Naive thymus-derived CD8-positive, alpha-beta T cell (primary cell): ENCODE measurements at places on chromosomes 7 and 10. TPM values are rescaled to one million over a fixed set of nuclear protein-coding genes. Genes with fewer than 3 reads are reported as not detected.
A peak's percentile ranks its signal among the peaks of the same experiment; 100 is the strongest.

- peaks cover 67% of the 10 kb centered on the region for H3K4me1 ChIP-seq
- no peak overlapping the region for H3K4me3 ChIP-seq
- peak overlapping the region; percentile 11 for H3K27ac ChIP-seq
- H3K27me3 ChIP-seq = no peaks in the 10 kb centered on the region
Measured at GRCh38 chr10:75220274-75220673, 9.7 kb downstream of the VDAC2 start.

DNA sequence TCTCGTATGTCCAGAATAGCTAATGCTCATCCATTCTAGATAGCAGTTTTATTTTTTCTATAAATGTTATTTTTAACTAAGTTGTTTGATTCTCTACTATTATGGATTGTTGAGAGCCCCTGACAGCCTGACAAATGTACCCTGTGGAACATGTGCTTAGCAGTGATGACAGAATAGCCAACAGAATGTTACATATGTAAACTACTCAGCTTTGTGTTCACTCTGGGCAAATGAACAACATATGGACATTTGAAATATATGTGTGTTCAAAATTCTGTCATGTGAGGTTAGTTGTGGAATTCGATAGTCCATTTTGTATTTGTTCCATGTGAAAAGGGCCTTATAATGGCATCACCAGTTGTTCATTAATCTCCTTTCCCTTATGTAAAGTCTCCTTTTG is 199.7 kb downstream of the EXOC4 start:
- H3K27me3 ChIP-seq = no peaks in the 10 kb centered on the region
- peaks cover 14% of the 10 kb centered on the region for H3K36me3 ChIP-seq
- peaks cover 6% of the 10 kb centered on the region for H3K4me1 ChIP-seq
- no peak overlapping the region for H3K27ac ChIP-seq
- DNase-seq = no peak
- H3K4me3 ChIP-seq = no peak overlapping the region

- peaks cover 3% of the 10 kb centered on the region for H3K4me1 ChIP-seq
- no peak overlapping the region for H3K4me3 ChIP-seq
- H3K36me3 ChIP-seq = no peaks in the 10 kb centered on the region
- no peaks in the 10 kb centered on the region for H3K27me3 ChIP-seq
Measured at GRCh38 chr10:131249955-131250344, 61.6 kb downstream of the TCERG1L start.

DNA sequence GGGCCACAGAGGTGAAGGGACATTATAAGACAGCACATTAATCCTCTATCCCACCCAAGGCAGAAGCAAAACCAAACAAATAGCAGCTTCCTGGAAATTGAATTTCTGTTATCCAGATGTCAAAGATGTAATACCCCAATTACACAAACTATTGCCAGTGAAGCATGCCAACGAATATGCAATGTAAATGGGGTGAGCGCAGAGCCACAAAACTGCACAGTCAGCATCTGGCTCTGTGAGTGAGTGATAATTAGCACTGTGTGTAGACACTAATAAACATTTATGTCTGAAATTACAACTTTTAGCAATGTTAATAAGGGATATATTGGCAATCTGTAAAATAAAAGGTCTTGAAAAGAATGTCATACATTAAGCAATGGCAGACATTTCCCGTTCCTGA is 3.2 kb downstream of the BEND7 start:
- peaks cover 6% of the 10 kb centered on the region for H3K4me1 ChIP-seq
- H3K36me3 ChIP-seq = no peaks in the 10 kb centered on the region
- peaks cover 58% of the 10 kb centered on the region for H3K27me3 ChIP-seq

- H3K36me3 ChIP-seq = no peaks in the 10 kb centered on the region
- H3K27ac ChIP-seq = no peak overlapping the region
- H3K4me3 ChIP-seq = no peak overlapping the region
- DNase-seq = no peak
- H3K4me1 ChIP-seq = peaks cover 46% of the 10 kb centered on the region
- peaks cover 2% of the 10 kb centered on the region for H3K27me3 ChIP-seq
Measured at GRCh38 chr7:20219062-20219445, 1.9 kb upstream of the MACC1 start.

DNA sequence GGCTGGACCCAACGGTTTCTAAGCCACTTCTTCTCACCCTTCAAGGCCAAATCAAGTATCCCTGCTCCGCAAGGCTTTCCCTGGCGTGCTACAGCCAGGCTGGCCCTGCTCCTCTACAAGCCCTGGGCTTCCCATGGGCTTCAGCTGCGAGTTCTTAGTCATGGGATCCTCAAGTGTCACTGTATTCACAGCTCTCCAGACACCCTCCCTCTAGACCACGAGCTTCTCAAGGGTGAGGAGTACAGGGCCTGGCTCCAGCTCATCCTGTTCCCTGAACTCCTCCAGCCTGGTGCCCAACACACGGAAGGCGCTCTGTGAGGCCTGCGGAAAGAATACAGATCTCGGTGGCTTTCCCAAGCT is 38.8 kb downstream of the FAM53B start:
- no peak overlapping the region for H3K4me3 ChIP-seq
- no peak for DNase-seq
- H3K4me1 ChIP-seq = peaks cover 92% of the 10 kb centered on the region
- no peaks in the 10 kb centered on the region for H3K36me3 ChIP-seq
- no peaks in the 10 kb centered on the region for H3K27me3 ChIP-seq

DNA sequence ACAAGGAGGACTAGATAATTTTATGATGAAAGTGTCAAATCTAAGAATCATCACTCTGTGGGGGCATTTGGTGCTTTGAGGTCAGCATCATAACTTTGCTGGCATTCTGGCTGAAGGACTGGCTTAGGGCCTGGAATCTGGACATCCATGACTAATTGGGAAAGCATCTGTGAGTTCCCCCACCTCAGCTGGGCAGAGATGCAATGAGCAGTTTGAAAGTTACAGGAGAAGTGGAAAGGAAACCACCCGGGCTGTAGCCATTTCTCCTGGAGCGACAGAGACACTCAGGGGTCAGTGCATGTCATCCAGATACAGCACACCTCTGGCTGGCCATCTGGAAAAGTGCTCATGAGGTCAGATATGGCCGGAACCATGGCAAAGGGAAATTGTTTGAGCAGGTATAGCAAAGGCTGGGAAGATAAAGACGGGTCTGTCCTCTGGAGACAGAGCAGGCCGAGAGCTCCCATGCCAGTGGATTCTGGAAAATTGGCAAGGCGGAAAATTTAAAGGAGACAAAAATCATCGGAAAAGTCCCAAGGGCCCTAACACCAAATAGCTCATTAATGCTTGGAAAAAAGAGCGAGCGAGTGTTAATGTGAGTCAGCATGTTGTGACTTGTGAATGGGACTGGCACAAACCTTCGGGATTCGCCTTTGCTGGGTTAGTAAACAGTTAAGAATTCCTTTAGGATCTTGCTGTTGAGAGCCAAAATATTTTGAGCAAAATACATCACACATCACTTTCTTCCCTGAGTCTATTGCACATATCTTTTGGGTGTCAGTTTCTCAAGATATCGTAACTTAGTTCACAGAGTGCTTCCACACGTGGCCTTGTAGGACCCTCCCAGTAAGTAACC is 188.4 kb upstream of the AGK start:
- no peaks in the 10 kb centered on the region for H3K4me1 ChIP-seq
- DNase-seq = no peak
- no peak overlapping the region for H3K27ac ChIP-seq

DNA sequence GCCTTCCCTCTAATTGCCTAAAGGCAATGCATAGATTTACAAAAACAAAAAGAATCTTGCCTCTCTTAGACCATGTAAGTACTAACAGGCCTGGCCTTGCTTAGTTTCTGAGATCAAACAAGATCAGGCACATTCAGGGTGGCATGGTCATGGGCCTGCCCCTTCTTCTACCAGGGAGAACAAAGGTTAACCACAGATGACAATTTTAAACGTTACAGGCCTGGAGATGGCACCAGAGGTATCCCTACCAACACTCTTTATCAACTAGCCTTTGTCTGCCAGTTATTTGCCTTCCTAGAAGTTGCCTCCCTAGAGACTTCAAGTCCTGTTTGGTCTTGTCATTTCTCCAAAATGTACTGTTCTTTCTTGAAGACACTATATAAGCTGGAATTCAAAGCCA is 252.6 kb downstream of the DOCK4 start:
- H3K4me1 ChIP-seq = no peaks in the 10 kb centered on the region
- H3K36me3 ChIP-seq = no peaks in the 10 kb centered on the region
- H3K27me3 ChIP-seq = no peaks in the 10 kb centered on the region
- H3K27ac ChIP-seq = no peak overlapping the region
- DNase-seq = no peak

DNA sequence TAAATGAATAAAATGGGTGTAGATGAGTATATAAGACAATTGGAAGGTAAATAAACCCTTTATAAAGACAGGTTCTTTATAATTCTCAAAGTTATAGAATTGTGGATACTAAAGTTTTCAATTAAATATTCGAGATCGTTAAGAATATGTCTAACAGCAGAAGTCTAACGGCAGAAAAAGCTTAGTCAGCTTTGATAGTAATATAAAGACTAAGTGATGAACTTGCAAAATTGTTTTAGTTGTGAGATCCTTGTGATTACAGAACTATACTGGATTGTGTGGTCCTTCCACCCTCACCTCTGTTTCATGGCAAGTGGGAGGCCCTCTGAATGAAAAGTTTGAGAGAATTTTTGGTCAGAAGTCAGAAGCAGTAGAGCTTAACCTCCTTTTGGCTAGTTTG is 2.3 kb downstream of the THNSL1 start:
- peak overlapping the region; percentile 59 for H3K27ac ChIP-seq
- no peaks in the 10 kb centered on the region for H3K27me3 ChIP-seq
- H3K36me3 ChIP-seq = peaks cover 13% of the 10 kb centered on the region

DNA sequence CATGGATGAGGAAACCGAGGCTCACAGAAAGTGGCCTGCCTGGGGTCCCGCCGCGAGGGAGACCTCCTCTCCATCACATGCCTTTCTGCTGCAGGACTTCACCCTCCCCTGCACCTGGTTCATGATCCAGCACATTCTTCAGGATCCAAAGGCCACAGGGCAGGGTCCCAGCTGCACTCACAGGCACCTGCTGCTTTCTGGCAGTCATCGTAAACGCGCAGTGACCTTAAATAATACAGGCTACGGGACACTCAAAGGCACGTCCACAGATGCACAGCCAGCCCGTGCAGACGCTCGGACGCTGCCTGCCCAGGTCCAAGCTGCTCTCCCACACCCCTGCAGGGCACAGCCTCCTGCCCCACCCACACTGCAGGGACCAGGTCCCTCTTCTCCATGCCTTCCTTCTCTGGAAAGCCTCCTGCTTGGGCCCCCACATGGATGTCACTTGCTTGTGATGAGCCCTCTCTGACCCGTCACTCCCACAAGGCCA is 49.9 kb downstream of the CALML3 start:
- DNase-seq = no peak
- no peaks in the 10 kb centered on the region for H3K27me3 ChIP-seq
- H3K4me1 ChIP-seq = no peaks in the 10 kb centered on the region
- no peak overlapping the region for H3K4me3 ChIP-seq
- no peak overlapping the region for H3K27ac ChIP-seq
- no peaks in the 10 kb centered on the region for H3K36me3 ChIP-seq

- DNase-seq = no peak
- peaks cover 22% of the 10 kb centered on the region for H3K27me3 ChIP-seq
- no peaks in the 10 kb centered on the region for H3K36me3 ChIP-seq
- no peak overlapping the region for H3K4me3 ChIP-seq
Measured at GRCh38 chr10:3484306-3485056, 300.5 kb downstream of the KLF6 start.

- no peaks in the 10 kb centered on the region for H3K4me1 ChIP-seq
- no peak overlapping the region for H3K4me3 ChIP-seq
- no peak overlapping the region for H3K27ac ChIP-seq
- H3K36me3 ChIP-seq = no peaks in the 10 kb centered on the region
Measured at GRCh38 chr7:125406111-125406510, 476.5 kb upstream of the POT1 start.

GRCh38 chr10:129038522-129038921 is 428.5 kb upstream of the MGMT start:
- no peak for DNase-seq
- peaks cover 45% of the 10 kb centered on the region for H3K4me1 ChIP-seq
- no peaks in the 10 kb centered on the region for H3K36me3 ChIP-seq
- no peak overlapping the region for H3K4me3 ChIP-seq

- H3K27ac ChIP-seq = no peak overlapping the region
- H3K4me1 ChIP-seq = no peaks in the 10 kb centered on the region
- H3K36me3 ChIP-seq = no peaks in the 10 kb centered on the region
- H3K4me3 ChIP-seq = no peak overlapping the region
- no peak for DNase-seq
Measured at GRCh38 chr10:75925999-75926398, 494.6 kb downstream of the LRMDA start.

GRCh38 chr7:29281782-29282541 is 87.4 kb downstream of the CHN2 start:
- H3K36me3 ChIP-seq = no peaks in the 10 kb centered on the region
- DNase-seq = no peak
- no peak overlapping the region for H3K4me3 ChIP-seq
- peaks cover 11% of the 10 kb centered on the region for H3K4me1 ChIP-seq
- no peak overlapping the region for H3K27ac ChIP-seq

DNA sequence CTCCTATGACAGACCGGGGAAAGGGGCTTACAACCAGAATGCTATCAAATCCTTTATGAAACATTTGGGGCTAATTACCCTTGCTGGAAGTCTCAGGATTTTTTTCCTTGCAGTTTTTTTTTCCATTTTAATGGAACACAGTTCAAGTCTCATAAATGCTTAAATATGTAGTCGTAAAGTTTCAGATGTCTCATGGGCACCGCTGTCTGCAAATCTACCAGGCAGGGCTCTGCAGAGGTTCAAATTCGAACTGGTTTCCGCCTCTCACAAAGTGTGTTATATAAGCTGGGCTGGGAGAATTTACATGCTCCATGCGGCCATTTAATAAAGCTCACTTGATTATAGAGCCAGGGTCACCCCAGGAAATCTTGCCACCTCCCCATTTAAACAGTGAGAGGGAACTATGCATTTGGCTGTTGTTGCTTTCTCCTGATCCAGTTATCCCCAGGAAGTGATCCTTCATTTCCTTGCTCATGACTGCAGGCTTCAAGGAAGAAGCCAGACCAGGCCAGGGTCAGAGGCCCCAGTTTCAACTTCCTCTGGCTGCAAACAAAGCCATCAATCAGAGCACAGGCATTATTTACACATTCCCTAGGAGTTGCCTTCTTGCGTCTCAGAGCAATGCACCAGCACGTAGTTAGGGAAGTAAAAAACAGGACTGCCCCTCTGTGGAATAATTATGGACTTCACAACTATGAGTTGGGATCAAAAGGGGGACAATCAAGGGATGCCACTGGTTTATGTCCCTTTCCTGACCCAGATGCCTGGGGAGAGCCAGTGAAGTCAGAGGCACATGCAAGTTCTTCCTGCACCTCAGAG is 358.8 kb downstream of the PRPF18 start:
- no peaks in the 10 kb centered on the region for H3K36me3 ChIP-seq
- no peak for DNase-seq
- peaks cover 3% of the 10 kb centered on the region for H3K4me1 ChIP-seq
- peaks cover 3% of the 10 kb centered on the region for H3K27me3 ChIP-seq
- H3K4me3 ChIP-seq = no peak overlapping the region

FOXI2 gene
- not detected for total RNA-seq

WDFY4 gene
- 8.5 TPM for total RNA-seq

C1QL3 gene
- total RNA-seq = not detected

OR2A5 gene
- total RNA-seq = not detected

UCN3 gene
- not detected for total RNA-seq

ACHE gene
- total RNA-seq = 0.19 TPM

BZW2 gene
- 33.4 TPM for total RNA-seq

SPDYE5 gene
- 0.26 TPM for total RNA-seq

FAM25A gene
- total RNA-seq = not detected
